Activated B cell treated with CpG ODN at 0.5 μM for 24 hours (primary cell): ENCODE measurements at places on chromosomes 5 and 9.

GRCh38 chr5:80090884-80091166 lies 55.7 kb downstream of the THBS4 start:
- DNase-seq, result no peak

- no peak for DNase-seq
Measured at GRCh38 chr5:151614565-151614964, 23.4 kb upstream of the FAT2 start.

GRCh38 chr5:179680014-179680779 lies 637 bp downstream of the CBY3 start:
- DNase-seq, result no peak

DNA sequence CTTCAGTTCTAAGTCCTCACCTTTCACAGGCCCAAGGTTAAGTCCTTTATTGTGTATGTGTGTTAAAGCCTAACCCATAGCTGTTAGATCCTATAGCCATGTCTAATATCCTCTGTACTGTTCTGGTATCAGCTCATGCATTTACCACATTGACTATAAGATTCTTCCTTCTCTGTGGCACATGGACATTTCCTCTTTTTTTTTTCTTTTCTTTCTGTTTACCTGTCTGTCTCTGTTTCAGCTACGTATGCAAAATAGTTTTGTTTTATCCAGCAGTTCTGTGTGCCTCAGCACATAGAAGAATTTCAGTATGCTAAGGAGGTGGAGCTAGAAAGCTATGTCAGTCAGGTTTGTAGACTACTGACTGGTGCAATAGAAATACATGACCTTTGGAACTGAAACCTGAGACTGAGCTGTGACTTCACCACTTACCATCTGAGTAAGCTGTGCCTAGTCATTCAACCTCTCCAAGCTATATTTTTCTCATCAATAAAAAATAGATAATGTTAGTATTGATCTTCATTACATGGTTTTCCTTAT lies 155.6 kb upstream of the VLDLR start:
- no peak for DNase-seq

DNA sequence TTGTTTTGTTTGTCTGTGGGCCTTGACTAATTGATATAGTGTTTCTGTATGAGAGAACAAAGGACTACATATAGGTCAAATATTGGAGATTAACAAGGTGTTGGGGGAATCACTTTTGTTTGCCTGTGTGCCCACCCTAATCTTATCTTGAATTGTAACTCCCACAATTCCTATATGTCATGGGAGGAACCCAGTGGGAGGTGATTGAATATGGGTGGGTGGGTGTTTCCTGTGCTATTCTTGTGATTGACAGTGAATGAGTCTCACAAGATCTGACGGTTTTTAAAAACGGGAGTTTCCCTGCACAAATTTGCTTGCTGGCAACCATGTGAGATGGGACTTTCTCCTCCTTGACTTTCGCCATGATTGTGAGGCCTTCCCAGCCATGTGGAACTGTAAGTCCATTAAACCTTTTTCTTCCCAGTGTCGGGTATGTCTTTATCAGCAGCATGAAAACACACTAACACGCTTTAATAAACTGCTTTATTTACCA lies 64.9 kb upstream of the HSPB3 start:
- no peak for DNase-seq

- no peak for DNase-seq
Measured at GRCh38 chr5:77881528-77881927, 105.4 kb upstream of the TBCA start.

GRCh38 chr5:60672693-60673264 lies 27.2 kb downstream of the DEPDC1B start:
- no peak for DNase-seq

GRCh38 chr5:154934881-154935280 lies 3.1 kb downstream of the GEMIN5 start:
- no peak for DNase-seq

GRCh38 chr5:175059687-175060211 lies 335.4 kb downstream of the MSX2 start:
- no peak for DNase-seq
